Endothelial cell (in vitro differentiated cells): ENCODE measurements at places on chromosomes 4 and X.

GRCh38 chr4:122329876-122330565, 48.8 kb upstream of the ADAD1 start:
- DNase-seq: no peak

- no peak for DNase-seq
Observed at GRCh38 chr4:98612318-98613250, 45.8 kb downstream of the TSPAN5 start.

DNA sequence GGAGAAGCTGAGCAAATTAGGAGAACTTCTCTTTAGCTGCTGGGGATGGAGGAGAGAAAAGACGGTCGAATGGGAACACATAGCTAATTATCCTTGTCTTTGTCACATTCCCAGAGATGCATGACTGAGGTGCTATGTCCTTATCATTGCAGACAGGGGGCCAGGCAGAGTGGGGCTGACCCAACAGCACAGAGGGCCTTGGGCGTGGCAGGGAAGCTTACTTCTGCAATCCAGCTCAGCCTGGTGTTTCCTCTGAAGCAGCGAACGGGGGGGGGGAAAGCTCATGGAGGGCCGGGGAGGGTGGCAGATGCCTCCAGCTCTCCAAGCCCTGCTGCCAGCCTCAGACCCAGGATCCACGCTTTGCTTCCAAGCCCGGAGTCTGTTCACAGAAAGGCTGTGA, 50.8 kb upstream of the HOPX start:
- no peak for DNase-seq

DNA sequence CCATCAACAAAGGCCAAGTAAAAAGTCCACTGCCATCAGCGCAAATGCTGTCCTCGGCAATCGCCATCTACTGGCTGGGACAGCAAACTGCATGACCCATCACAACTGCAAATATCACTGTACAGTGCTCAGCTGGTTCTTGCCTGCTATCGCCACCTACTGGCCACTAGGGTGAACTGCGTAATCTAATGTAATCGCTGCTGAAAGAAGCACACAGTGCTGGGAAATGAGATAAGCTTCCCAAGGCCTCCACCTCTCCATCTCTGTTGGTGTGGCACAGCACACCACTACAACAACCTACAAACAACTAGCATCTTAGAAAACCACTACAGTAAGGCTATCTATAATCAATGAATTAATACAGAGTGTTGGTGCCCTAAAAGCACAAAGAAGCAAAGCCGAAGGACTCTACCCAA, 298.3 kb downstream of the TEX13A start:
- peak; percentile 69 for DNase-seq

DNA sequence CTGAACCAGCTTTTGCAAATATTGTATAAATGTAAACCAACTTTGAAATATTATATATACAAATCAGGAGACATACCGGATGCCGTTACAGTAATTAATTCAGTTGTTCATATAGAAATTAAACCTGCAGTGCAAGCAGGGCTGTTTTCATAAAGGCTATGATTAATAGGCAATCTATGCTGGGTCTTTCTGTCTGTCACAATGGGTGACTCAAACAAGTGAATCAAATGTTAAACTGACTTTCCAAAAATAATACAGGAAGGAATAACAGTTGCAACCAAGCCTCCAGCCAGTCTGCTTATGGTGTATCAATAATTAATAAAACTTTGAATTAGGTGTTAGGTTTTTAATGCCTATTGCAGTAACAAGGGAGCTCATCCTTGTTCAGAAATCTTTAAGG, 43.9 kb downstream of the GABRB1 start:
- DNase-seq: no peak

DNA sequence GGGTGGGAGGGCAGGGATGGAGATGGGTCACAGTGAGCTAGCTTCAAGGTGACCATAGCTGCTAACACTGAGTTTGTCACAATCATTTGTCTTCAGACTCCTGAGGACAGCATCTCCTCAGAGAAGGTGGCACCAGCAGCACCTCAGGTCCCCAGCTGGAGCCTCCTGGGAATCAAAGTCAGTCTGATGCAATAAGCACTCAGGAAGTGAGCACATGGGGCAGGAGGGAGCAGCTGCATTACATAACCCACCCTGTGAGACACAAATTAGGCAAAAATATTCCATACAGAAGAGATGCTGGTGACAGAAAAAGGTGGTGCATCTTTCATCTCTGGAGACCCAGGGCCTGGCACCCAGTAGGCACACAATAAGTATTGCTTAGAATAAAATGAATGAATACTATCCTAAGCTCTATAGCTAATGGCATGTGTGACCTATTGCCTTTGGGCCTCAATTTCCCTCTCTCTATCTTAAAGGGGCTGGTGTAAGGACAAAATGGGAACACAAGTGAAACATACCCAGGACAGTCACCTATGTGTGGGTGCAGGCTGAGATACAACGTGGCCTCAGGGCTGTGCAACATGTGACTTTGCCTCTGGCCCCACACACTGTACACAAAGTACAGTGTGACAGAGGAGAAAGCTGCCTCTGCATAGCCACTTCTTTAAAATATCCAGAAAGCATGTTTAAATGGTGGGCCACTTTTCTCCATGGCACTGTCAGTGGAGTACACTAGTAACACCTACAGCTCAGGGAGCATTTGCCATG, 37.1 kb downstream of the SLC39A8 start:
- no peak for DNase-seq

- no peak for DNase-seq
Observed at GRCh38 chrX:133970076-133970475, 15.3 kb downstream of the GPC3 start.

DNA sequence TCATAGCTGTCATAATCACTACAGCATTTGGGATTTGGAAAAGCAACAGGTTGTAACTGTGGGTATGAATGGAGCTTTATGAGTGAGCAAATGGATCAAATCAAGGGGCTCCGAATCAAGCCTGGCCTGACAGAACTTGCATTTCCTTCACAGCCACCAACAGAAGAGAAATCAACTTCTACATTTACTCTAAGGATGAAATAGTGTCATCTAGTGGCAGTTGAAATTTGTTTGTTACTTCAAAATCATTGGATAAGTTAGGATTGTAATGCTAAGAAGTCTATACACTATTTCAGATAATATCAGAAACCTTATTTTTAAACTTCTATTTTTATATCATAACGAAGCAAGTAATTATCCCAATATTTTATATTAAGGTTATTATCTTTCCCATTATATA, 10.7 kb upstream of the WDR17 start:
- DNase-seq: no peak

- no peak for DNase-seq
Observed at GRCh38 chr4:21113496-21114223, 413.4 kb downstream of the PACRGL start.

DNA sequence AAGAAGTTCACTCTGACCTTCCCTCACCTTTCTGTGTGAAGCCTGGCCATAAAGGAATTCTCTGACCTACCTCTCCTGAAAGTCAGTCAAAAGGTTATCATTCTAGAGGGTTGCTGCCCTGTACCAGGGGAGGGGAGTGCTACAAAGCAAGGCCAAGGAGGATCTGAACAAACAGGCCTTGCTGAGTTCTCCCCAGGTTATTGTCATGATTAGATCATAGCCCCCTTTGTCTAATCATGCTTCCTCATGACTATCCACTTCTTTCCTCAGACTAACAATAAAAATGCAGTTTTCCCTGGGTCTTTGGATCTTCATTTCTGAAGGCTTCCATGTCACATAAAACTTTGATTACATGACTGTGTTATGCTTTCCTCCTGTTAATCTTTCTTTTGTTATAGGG, 472.0 kb downstream of the IQCM start:
- no peak for DNase-seq

DNA sequence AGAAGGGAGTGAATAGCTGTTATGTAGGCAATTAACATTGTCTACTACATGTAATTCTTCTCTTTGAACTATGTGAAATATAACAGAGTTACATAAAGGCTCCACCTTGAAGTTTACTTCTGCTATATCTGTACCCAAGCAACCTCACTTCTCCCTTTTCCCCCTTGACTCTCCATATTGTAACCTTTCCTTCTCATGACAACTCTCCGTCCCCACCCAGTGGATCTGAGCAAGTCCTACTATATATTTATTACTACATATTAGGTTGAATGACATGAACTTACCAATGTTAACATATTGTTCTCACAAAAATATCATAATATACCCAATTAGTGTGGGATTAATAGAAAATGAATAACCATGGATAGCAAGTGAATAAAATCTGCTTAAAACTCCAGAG, 93.2 kb upstream of the ATP8A1 start:
- peak; percentile 15 for DNase-seq

GRCh38 chr4:156188596-156188995, 234.9 kb upstream of the CTSO start:
- DNase-seq: no peak

- DNase-seq: no peak
Observed at GRCh38 chrX:154749856-154750255, 1.0 kb downstream of the GAB3 start.

DNA sequence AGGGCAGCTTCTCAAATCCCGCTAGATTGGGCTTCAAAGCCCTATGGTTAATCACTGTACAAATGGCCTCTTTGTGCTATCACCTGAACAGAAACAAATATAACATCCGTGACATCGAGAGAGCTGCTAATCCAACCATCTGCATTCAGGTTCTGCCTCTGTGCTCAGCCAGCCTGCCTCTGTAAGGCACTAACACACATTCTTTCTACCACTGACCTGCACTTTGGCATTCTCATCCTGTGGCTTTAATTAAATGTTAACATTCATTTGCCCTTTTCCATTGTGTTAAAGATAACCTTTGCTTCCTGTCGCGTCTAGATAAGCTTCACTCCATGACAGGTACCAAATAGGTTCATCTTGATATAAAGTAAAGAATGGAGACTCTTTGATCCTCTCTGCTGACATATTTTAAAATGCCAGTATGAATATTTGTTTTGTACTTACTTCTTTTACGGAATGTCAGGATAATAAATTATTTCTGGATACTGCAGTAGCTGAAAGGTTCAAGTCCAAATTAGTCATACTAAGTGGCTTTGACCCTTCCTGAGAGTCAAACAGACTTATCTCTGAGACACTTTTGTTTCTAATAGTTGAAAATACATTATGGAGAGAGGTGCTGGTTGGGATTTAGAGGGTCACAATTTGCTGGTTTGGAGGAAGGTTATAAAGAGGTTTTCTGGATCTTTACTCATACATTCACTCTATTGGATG, 505.7 kb downstream of the PACRGL start:
- no peak for DNase-seq

DNA sequence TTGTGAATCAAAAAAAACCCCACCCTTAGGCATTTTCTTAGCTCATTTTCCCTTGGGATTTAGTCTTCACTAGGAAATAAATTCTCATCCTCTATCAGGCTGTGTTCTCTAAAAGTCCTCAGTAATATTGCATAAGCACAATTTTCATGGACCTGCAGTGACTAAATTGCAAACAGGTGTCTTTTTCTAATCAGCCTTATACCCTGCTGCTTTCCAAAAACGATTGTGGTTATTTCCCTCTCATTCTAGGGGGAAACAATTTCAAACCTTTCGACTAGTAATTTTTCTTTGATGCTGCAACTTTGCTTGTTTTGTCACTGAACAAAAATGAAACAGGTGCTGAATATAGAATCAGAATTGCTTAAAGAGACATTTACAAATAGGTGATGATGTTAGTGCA, 549.9 kb downstream of the PDHA2 start:
- DNase-seq: no peak

- peak; percentile 5 for DNase-seq
Observed at GRCh38 chrX:119870626-119871131, 854 bp downstream of the RNF113A start.

DNA sequence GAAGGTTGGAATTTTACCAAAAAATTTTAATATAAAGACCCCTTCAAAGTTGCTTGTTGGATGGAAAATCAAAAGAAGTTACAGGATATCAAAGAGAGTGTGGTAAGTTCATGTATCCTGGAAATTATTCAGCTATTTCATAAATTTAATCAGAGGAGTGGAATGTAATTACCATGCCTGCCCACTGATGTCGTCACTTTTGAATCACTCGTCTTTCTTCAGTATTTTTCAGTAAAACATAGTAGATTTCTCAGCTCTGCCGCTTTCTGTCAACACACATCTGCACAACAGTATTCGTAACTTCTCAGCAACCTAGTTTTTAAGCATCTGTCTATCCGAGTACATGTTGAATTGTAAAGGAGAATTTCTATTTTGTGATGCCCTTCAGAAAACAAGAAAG, 2163.0 kb upstream of the AGA start:
- no peak for DNase-seq

DNA sequence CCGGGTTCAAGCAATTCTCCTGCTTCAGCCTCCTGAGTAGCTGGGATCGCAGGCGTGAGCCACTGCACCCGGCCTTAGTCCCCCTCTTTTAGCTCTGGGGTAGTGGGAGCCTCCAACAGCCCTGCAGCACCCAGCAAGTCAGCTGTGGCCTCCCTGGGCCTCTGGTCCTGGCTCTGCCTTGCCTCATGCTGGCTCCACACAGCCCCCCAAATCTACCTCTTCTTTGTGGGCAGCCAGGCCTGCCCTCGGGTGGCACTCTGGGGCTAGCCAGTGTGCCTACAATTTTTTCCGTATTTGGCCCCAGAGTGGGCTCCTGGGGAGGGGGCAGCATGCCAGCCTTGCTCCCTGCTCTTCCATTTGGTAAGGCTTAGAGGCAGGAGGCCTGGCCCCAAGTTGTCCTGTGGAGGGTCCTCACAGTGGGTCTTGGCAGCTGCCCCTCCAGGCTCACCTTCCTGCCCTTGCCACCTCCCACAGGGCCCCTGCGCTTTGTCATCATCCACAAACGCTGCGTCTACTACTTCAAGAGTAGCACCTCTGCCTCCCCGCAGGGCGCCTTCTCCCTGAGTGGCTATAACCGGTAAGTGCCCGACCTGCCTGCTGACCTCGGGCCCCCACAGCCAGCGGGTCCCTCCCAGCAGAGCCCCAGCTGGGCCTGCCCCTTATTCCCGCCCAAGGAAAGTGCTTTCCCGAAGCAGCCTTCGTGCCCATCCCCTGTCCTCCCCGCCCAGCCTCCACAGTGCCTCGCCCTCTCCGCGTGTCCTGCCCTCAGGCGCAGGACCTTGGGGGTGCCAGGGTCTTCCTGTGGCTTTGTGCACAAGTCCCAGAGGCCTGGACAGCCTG, 21.0 kb upstream of the ADD1 start:
- no peak for DNase-seq

- peak; percentile 17 for DNase-seq
Observed at GRCh38 chr4:140691369-140691768, 64.8 kb downstream of the TBC1D9 start.

DNA sequence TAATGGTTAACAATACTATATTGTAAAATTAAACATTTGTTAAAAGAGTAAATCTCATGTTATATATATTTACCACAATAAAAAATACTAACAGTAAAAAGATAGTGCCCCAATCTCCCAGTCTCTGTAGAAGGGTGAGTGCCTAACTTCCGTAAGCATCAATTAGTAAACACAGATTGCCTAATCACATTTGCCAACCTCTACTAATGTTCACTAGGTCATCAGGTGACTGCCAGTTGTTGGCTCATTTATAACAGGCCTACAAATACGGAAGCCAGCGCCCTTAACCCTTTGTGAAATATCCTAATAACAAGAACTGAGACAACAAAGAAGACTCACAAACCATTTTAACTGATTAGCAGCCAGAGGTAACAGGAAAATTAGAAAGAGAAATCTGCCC, 345.1 kb downstream of the INPP4B start:
- no peak for DNase-seq
